K562 (cell line): ENCODE measurements at places on chromosomes 2 and 18.

- peak; percentile 18 for DNase-seq
These were observed 61.2 kb downstream of the ACYP2 start for GRCh38 chr2:54176577-54176976.

- DNase-seq = no peak
These were observed 150.8 kb upstream of the PGAP1 start for GRCh38 chr2:197077336-197077735.

DNA sequence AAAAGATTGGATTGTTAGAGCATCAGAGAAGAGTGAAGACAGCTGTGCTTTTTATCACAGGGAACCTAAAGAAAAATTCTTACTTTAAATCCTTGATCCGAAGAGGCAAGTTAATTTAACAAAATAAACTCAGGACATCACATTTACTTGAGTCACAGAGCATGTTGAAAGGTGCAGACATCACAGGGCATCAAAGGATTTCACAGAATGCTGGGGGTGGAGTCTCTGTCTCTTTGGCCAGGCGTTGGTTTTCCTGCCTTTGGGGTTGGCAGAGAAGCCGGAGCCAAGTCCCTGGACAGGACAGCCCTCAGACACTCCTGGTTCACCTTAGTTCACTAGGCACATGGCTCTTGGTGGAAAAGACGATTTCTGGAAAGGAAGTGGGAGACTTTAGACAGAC is 56.3 kb downstream of the SH3RF3 start:
- no peak for DNase-seq

DNA sequence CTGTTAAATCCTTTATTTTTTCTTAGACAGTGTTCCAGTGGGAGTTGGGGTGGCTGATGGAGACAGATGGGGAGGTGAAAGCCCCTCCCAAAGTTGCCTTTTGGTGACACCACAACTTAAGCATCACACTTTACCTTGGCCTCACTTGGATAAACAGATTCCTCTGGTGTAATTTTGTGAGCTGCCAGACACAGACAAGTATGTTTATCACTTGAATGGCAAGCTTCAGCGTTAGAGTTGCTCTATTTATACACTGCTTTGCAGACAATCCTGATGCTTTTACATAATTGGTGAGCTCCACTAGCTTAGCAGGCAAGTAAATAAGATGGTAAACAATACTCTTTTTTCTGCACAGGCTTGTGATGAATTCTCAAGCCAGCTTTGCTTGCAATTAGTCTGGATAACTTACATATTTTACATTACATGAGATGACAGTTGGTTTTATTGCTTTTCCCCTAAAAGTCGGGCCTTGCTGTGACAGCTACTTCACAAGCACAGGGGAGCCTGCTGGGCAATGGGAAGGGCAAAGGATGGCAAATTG is 226.2 kb downstream of the SLC8A1 start:
- DNase-seq = no peak

DNA sequence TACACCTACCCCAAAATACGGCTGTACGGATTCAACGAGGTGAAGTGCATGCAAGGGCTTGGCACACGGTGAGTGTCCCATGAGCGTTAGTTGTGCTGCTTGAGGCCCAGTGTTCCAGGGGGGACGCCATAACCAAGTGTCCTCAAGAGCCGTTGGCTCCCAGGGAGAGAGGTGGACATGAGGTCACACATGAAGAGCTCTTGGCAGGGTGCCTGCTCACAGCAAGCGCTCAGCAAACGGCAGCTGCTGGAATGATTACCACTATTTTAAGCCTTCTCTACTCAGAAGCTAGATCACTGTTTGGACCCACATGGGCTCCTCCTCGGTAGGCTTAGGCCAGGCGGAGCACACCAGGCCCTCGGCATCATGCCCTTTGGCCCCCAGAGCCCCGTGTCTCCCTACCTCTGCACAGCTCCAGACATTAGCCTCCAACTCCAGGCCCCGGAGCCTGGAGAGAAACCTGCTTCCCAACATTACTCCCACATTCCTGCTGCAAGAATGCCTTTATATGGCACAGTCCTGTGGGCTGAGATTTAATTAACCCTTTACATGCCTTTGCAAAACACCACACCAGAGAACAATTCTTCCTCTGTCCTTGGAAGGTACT is 68.4 kb upstream of the PPP1CB start:
- DNase-seq = peak; percentile 82

GRCh38 chr2:96491860-96492497 is 13.2 kb downstream of the NEURL3 start:
- no peak for DNase-seq

DNA sequence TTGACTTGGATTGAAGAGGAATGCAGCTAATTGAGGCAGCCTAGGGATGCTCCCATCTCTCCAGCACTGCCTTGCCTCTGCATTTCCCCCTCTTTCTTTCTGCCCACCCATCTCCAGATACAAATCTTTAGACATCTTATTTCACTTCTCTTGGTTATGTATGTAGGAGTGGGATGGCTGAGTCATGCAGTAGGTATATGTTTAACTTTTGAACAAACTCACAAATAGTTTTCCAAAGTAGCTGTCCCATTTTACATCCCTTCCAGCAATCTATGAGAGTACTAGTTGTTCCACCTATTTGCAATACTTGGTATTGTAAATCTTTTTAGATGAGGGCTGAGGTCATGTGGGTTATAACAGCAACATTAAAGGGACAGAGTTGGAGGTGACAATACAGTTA is 329.9 kb downstream of the DYSF start:
- DNase-seq = no peak

DNA sequence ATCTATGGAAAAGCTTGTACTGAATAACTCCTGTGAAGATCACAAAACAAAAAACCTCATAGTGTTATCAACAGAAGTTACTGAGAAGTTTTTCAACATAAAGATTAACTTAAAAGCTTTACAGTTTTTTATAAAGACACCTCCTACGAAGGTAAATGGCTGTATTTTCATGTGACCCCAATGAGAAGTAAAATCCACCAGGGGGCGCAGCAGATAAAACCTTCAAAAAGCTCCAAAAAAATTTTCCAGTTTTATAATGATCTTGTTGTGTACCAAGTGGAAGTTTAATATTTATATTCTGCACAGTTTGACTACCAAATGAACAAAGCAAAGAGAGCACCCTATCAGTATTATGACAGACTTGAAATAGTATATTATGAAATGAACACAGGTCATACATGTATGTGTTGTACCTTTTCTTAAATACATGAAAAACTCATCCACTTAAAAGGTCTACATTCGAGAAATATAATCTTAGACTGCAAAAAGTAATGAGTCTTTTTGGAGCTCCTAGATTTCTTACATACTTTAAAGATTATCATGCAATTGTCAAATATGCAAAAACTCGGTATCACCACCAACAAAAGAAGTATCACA is 38.5 kb downstream of the PNO1 start:
- no peak for DNase-seq

GRCh38 chr2:25056098-25056821 is 14.4 kb downstream of the EFR3B start:
- DNase-seq = no peak

- no peak for DNase-seq
These were observed 438 bp downstream of the HSPE1 start for GRCh38 chr2:197500503-197501131.

DNA sequence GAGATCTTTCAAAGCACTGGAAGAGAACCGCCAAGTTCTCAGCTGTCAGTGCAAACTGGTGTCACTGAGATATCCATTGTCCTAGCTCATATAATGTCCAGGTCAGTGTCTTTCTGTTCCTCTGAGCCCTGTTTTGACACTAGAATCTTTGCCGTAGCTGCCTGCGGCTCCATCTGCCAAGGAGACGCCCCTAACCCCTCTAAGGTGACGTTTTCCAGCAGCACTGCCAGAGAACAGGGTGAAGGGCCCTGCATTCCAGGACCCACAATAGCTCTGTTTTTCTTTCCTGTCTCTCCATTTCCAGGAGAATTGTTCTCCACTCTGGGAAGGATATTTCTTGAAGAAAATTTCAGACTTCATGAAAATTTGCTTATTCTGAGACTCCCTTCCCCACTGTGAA is 181.7 kb upstream of the SLC39A10 start:
- no peak for DNase-seq

GRCh38 chr2:1495676-1496358 is 82.6 kb downstream of the TPO start:
- no peak for DNase-seq

- peak; percentile 12 for DNase-seq
These were observed 95.6 kb downstream of the GALNT3 start for GRCh38 chr2:165698444-165698884.

DNA sequence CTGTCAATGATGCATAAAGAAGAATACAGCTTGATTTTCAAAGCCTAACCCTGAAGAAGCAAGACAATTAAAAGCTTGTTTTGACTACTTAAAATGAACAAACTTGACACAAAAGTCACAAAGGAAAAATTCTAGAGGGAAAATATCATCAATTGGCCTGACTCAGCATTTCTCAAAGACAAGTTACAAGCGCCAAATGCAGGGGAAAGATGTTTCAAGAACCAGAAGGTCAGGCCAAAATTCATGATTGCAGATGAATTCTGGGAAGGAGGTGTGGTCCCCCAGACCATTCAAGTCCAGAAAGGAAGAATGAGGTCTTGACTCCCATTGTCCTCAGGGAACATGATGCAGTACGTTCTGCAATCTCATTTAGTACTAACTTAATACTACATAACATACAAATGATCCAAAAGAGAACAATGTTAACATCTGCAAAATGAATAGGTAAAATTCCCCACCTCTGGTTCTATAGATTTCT is 64.5 kb downstream of the FAM210A start:
- no peak for DNase-seq

- peak; percentile 41 for DNase-seq
These were observed 33.3 kb downstream of the DOK1 start for GRCh38 chr2:74587664-74588277.

DNA sequence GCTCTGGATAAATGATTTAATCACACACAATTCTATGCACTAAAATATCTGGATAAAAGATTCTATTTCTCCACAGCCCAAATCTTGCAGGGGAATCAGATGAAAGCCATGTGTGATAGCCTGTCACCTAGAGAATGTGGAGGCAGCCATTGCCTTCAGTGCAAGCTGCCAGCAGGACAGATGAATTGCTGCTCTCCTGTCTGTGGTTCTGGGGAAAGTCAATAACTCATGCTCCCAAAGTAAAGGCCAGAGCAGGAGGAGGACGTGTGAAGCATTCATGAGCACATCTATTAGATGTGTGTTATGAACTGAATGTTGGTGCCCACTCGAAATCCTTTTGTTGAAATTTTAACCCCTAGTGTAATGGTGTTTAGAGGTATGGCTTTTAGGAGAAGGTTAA is 195.1 kb downstream of the RDH14 start:
- no peak for DNase-seq

DNA sequence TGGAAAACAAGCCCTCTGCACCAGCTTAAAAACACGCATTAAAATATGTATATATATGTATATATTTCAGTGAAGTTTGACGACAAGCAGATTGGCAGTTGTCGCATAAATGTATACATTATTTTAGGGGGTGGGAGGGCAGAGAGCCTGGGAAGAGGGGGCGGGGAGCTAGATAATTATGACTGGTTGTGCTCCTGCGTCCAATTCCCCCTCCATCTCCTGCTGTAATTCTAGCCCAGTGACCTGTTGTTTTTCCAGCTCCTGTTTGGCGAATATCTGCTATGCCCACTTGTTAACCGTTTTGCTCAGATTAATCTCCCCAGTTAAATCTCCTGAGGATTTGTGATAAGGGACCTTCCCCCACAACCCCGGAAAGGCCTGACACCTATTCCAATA is 656 bp downstream of the UNC80 start:
- DNase-seq = no peak

DNA sequence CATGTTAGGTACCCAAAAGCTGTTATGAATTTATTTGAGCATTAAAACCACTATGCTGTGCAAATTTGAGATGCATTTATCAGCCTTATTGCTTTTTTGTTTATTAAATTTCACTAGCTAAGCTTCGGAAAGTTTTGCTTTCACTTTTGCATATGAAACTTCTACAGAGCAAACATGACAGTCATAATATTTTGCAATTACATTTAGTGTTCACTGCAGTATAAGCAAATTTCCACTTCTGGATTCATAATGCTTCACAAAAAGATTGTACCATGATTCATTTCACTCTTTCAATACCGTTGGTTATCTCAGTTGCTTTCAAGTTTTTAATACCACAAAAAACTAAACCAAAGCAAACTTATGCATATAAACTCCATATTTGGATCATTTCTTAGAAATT is 228.7 kb upstream of the SLC8A1 start:
- no peak for DNase-seq

GRCh38 chr2:2333076-2333475 is 2.0 kb upstream of the MYT1L start:
- no peak for DNase-seq

- DNase-seq = no peak
These were observed 35.7 kb downstream of the C18orf63 start for GRCh38 chr18:74351354-74351753.

DNA sequence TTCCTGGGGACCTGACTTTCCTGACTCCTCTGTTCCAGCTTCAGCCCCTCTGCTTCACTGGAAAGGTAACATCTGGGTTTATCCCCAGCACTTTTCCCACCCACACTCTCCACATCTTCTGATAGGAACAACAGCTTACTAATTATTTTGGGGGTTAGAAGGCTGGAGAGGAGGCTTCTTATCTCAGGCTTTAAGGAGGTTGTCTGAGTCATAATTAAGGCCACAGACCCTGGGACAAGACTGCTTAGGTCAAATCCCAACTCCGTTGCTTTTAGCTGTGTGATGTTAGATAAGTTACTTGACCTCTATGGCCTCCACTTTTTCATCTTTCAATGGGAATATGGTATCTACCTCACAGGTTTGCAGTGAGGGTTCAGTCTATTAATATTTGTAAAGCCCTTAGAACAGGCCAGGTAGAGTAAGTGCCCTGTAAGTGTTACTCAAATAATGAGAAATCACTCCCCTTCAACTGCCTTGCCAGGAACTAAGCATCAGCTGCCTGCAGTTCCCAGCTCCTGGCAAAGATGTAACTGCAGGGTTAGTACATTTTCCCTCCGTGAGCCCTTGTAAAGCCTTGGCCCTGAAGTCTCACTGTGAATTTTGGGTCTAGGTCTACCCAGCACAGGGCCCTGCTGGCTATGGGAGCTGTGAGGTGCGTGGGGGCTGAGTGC is 123.6 kb downstream of the MTX2 start:
- no peak for DNase-seq

DNA sequence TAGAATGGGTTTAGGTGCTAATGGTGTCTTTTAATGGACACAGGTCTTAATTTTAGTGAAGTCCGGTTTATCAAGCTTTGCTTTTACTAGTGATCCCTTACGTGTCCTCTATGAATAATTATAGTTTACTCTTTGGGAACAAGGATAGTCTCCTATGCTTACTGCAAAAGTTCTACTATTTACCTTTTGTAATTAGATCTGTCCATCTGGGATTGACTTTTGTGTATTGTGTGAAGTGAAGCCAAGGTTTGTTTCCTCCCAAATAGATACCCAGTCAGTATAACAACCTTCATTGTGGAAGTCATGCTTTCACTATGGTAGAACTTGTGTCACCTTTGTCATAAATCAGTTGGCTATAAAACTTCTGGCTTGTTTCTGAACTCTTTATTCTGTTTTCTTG is 740.9 kb upstream of the CRIM1 start:
- no peak for DNase-seq

DNA sequence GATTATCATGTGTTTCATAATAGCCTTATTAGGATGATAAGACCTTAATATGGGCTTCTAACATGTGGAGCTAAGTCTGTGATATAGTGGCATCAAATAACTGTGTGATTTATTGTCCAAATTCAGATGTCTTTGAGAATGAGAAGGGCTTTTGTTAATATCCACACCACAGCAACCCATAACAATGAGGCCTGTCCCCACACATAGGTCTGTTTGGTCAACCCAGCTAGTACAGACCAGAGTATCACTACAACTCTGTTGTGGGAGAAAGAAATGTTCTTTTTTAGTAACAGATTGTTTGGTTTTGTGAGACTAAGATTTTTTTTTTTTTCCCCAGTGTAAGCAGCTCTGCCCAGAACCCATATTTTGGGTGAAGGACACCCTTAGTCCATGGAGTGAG is 439.2 kb downstream of the PIK3C3 start:
- no peak for DNase-seq
